ENCODE measurements at places on chromosomes 6 and 20.

GRCh38 chr6:65452333-65452732 is 254.7 kb downstream of the EYS start:
- DNase-seq = no peak

DNA sequence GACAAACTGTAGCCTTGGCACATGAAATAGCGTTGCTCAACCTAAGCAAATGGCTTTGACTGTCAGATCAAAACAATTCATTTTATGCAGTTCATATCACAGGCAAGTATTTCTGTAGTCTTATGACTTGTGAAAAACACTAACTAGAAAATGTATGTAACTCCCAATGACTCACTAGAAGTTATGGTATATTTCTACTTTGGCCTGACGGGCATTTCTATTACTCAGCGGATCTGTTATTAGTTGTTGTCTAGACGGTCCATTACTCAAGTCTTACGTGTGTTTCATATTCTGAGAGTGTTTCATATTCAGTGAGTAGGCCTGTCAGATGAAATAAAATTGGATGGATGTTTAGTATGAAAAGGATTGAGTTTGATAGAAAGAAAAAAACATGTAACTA is 880.9 kb downstream of the PRIM2 start:
- DNase-seq = no peak

GRCh38 chr6:152905551-152906299 is 77.1 kb downstream of the FBXO5 start:
- no peak for DNase-seq

DNA sequence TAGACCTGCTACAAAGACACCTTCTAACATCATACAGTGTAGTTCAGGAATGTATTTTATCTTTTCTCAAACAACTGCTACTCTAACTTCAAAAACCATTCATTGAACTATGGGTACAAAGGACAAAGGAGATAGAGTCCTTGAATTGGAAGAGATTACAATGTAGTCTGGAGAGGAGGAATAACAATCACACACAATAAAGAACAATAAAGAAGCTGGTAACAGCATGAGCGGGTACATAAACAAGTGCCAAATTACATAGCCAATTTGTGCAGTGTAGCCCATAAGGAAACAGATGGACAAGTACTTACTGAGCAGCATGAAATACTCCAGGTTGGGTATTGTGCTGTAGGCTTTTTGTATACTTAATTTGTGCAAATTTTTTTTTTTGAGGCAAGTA is 44.3 kb downstream of the OSTM1 start:
- DNase-seq = no peak

GRCh38 chr6:92748131-92748530 is 671.2 kb downstream of the EPHA7 start:
- DNase-seq = no peak

DNA sequence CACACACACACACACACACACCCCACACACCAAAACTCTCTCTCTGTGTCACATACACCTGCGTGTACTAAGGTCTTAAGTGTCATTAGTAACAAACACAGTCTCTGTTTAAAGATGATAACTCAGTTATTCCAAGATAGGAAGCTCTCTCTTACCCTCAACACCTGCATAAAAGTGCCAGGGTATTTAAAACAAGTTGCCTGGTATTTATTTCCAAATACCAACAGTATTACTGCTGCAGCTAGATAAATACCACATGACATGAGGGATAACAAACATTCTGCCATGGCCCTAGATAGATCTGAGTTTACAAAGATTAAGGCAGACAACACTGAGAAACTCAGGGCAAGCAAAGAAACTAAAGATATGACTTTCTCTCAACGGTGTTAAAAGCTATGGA is 118.5 kb downstream of the SIM1 start:
- no peak for DNase-seq

GRCh38 chr20:6490849-6491248 is 276.6 kb upstream of the BMP2 start:
- no peak for DNase-seq

DNA sequence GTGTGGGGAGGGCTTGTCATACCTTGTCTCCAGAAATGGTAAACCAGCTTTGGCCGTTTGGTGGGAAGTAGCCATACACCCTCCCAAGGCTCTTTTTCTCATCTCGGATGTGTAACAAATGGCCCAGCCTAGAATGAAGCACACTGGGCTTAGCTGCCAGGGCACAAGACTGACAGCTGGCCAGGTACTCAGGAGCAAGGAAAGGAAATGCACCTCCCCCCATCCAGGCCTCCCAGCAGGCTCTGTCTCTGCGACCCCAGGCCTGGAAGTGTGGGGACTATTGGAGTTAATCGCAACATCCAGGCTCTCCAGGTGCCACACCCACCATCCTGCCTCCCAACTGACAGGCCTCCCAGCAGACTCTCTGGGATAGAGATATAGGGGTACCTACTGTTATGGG is 43.0 kb downstream of the MRS2 start:
- no peak for DNase-seq

GRCh38 chr6:21164768-21165326 is 428.7 kb upstream of the SOX4 start:
- DNase-seq = no peak

GRCh38 chr6:108638993-108639392 is 78.3 kb downstream of the FOXO3 start:
- DNase-seq = no peak

DNA sequence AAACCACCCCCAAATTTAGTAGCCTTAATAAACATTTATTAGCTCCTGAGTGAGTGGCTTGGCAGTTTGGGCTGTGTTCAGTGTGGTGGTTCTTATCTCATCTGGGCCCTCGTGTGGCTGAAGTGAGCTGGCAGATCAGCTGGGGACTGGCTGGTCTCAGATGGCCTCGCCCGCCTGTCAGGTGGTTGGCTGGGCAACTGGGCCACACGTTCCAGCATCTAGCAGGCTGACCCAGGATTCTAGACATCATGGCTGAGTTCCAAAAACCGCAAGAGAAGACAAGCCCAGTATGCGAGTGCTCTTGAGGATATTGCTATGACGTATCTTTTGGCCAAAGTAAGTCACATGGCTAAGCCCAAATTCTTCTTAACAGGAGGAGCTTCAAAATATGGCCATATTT is 28.9 kb downstream of the EIF2S2 start:
- no peak for DNase-seq

DNA sequence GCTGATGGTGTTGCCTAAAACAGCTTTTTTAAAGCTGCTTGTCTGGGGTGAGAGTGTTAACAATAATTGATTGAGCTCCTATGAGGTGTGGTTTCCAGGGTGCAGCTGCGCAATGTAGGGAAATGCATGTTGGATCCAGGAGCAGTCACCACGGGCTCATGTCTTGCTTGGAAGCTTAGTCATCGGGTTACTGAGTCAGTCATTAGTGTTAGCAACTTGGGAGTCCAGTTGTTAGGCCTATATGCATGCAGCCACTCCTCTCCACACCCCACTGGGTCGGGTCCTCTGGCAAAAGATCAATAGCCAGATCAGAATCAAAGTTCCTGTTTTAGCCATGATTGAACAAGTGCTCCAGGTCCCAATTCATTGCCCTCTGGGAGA is 271.7 kb upstream of the CHD6 start:
- DNase-seq = no peak

- no peak for DNase-seq
Measured at GRCh38 chr20:45235995-45236394, 14.8 kb downstream of the SEMG2 start.

- peak; percentile 77 for DNase-seq
Measured at GRCh38 chr6:111417181-111417585, 65.8 kb downstream of the REV3L start.

Data from head of caudate nucleus (tissue), 42 donors.